IPS DF 6.9 (cell line): ENCODE measurements at places on chromosomes 1 and 21.

DNA sequence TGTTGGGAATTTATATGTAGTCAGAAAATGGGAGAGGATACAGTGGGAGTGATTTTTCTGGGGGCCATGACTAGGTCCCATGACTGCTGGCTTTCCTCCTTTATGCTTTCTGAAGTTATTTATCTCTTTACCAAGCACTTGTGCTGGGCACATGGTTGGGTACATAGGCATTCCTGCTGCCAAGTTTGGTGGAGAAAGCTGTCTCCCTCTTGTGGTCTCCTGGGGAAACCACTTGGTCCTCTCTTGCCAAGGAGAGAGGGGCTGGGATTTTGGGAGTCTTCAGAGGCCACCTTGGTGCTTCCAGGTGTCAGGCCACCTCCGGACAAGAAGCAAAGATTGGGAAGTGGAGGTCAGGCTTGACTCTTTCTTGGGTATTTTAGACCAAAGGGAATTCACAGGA is 120.2 kb upstream of the KCNE2 start:
- DNase-seq = peak; percentile 13

DNA sequence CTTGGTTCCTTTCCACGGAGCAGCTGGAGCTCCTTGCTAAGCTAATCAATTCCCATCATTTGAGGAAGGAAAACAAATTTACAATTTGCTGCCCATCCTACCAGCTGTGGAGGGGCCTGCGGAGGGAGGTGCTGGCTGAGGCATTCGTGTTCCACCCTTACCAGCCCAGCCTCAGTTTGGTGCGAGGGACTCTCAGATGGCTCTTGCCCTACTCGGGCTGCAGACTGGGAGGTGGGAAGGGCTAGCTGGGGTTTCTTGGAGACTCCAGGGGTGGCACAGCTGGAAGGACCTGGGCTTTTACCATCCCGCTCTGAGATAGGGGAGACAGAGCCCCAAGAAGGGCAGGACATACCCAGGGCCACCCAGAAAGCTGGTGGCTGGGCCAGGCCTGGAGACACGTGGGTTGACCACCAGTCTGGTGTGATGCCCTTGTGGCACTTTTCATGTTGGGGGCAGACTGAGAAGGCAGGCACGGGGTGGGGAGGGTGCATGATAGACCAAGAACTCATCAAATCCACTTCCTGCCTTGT is 17.7 kb downstream of the DISP3 start:
- DNase-seq = no peak

DNA sequence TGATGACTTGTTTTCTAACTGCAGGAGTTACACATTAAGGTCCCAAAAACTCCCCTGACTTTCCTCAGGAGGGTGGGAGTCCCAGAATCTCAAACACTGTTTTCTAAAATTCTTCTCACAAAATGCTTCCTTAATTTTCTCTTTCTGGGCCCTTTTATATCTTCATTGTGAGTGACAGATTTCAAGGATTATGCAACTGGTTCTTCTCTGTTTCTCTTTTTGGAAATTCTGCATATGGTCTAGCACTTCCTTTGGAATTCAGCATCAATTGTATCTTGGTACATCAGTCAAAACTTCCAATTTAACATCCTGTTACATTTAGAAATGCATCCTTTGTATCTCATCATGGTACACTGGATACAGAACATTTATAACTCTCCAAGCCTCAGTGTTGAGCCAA is 59.7 kb downstream of the LMO4 start:
- no peak for DNase-seq

DNA sequence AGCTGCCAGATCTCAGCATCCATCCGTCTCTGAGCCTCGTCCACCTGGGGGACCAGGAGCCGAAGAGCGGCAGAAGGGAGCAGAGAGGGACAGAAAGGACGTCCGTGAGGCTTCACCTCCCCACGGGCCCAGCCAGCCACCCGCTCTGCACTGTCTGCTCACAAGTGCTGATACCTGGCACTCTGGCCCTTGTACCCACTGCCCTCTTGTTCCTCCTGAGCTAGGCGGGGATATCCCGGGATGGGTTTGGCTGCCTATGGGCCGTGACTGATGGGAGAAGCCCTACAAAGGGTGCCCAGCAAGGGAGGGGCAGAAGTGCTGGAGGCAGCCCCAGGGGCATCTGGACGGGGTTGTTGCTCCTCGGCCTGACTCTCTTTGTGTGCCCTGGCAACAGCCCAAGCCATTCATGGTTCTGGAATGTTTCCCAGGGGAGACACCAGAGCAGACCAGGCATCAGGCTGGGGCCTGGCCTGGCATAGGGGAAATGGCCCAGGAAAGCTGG is 57.6 kb downstream of the LDLRAD2 start:
- no peak for DNase-seq

- no peak for DNase-seq
Observed at GRCh38 chr1:111920221-111921024, 69.0 kb downstream of the KCND3 start.

DNA sequence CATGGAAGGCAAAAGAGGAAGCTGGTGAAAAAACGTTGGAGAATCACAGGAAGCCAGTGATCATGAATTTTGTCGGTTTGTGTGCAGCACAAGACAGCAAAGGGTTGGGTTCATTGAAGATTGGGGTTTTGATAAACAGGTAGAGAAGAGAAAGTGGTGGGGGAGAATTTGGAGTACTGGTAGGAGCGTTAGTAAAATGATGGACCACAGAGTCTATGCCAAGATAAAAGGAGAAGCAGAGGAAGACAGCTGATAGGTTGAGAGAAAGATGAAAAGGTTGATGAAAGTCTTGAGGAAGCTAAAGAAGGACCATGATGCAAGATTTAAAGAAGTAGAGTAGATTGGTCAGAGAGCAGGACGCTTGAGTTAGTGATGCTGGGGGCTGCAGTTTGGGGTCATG is 156.8 kb upstream of the POU3F1 start:
- DNase-seq = no peak
